Heart right ventricle (tissue), 16 donors: ENCODE measurements at places on chromosomes 4 and X. TPM values are rescaled to one million over a fixed set of nuclear protein-coding genes. Genes with fewer than 3 reads are reported as not detected.

DNA sequence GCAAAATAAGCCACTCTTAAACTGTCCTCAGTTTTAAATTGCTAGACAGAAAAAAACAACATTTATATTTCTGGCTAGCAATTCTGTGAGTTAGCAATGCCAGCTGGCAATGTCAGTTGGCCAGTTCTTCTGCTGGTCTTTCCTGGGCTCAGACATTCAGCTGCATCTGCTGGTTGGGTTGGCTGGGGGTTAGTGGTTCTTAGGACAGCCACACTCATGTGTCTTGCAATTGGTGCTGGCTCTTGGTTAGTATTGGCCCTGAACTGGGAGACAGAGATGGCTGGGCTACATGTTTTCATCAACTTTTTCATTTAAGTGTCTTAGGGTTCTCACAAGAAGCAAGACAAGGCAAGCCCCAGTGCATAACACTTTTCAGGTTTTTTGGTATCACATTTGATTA is 48.0 kb upstream of the PDLIM5 start:
- DNase-seq: no peak

DNA sequence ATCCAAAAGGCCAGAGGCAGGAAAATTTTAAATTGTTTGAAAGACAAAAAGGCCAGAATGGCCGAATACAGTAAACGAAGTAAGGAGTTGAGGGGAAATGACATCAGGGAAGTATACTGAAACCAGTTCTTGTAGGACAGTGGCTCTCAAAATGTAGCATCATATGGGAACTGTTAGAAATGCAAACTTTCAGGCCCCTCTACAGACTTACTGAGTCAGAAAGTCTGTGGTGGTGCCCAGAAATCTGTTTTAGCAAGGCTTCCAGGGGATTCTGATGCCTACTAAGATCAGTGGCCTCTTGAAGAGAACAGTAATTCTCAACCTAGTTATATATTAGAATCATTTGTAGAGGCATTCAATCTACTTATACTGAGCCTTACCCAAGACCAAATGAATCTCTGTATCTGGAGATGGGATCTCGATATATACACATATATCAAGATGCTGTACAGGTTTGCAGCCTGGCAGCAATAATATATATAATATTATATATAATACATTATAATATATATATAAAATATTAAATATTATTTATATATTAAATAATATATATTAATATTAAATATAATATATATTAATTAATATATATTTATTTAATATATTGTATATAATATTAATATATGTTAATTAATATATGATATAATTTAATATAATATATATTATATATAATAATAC is 39.7 kb downstream of the ADAMTS3 start:
- DNase-seq: no peak

DNA sequence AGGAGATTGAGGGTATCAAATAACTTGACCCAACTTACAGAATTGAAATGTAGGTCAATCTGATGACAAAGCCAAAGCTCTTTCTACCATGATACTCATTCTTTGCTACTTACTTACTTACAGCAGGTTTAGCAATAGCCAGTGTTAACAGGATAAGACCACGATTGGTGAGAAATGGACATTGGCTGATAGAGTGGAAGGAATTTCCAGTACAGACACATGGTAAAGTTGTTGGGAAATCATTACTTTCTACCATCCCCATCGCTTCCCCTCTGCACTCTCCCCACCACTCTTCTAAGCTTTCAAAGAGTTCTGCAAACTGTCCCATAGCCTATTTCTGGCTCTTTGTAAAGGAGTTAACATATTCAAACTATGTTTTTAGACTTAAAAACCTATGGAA is 119.7 kb downstream of the CHRNA9 start:
- no peak for DNase-seq

- no peak for DNase-seq
Observed at GRCh38 chr4:6523251-6523650, 50.8 kb upstream of the PPP2R2C start.

TMEM35A gene
- 0.18 TPM for total RNA-seq

YIPF7 gene
- total RNA-seq: 1.3 TPM

DCAF4L1 gene
- total RNA-seq: 0.12 TPM
